SIG-M5 (cell line): ENCODE measurements at places on chromosomes 16 and 17.

DNA sequence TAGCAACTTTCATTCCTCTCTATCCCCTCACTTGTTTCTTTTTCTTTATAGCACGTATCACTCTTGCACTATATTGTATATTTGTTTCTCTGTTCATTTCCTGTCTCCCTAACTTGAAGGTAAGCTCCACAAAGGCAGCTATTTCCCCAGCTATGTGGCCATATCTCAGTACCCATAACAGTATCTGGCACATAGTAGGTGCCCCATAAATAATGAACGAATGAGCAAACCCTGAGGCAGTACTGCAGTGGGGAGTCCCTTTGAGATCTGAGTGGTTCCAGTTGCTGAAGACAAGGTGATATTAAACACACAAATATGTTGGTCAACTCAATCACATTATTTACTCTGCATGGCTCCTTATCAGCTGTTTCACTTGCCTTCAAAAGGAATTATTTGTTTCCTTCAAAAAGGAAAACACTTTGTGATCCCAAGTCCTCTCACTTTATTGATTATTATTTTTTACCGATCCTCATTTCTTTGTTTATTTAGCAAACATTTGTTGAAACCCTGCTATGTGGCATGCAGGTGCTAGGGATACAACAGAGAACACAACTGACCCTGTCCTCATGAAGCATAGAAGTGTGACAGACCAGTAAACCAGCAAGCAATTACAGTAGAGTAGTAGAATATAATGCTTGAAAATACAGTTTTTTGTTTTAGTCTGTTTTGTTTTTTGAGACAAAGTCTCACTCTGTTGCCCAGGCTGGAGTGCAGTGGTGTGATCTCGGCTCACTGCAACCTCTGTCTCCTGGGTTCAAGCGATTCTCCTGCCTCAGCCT, 5.7 kb upstream of the ADAP2 start:
- DNase-seq: no peak

GRCh38 chr16:2159175-2159838, 3.7 kb downstream of the TRAF7 start:
- no peak for DNase-seq

DNA sequence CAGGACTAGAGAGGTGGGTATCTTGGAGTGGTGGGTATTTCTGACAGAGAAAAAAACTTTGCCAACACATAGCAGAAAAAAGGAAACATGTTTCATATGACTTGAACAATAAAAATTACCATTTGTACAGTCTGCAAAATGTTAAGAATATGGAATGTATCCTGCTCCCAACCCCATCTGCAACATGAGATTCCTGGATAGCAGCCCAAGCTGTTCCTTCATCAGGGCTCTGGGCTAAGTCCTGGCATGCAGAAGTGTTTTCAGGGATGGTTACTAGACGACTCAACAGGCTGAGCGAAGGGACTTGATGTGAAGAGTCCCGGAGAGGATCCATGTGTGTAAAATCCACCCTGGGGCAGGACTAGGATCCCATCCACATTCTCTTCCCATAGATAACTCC, 121.0 kb upstream of the IRX3 start:
- no peak for DNase-seq

DNA sequence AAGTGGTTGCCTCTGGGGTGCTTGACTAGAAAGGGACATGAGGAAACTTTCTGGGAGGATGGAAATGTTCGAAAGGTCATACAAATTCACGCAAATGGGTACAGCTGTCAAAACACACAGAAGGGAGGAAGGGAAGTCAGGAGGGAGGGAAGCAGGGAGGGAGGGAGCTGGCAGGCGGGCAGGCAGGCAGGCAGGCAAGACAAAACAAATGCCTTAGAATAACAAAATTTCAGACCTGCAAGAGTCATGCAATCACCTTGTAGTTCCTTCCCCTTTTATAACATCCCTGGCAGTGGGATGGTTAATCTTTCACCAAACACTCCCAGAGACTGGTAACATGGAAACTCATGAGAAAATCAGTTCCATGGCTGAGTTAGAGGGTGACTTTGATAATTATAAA, 189.2 kb downstream of the STX8 start:
- no peak for DNase-seq

GRCh38 chr17:59814276-59814675, 78.5 kb downstream of the TUBD1 start:
- no peak for DNase-seq

GRCh38 chr16:73010150-73010676, 37.7 kb downstream of the ZFHX3 start:
- no peak for DNase-seq

DNA sequence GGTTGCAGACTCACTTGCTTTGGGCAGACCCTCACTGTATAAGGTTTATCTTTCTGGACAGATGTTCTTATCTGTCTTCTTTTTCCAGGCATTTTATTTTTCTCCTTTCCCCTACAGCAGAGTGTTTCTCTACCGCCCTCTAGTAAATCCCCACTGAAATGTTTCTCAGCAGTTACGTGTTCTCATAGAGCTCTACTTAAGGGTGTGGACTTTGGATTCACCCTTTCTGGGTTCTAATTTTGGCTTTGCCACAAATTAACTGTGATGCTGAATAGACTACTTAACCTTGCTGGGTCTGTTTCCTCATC, 2.0 kb downstream of the ADAT1 start:
- no peak for DNase-seq

DNA sequence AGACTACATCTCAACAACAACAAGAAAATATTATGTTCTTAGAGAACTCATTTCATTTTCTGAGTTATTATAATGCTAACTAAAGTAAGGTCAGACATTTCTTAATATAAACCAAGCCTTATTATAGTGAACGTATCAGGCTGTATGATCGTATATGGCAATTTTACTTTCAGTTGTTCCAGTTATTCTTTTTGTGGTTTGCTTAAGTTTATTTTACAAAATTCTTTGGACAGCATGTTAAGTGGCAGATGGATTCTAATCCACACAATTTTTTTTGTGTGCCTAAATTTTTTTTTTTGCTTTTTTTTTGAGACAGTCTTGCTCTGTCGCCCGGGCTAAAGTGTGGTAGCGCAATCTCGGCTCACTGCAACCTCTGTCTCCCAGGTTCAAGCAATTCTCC, 59.0 kb downstream of the VMP1 start:
- no peak for DNase-seq

DNA sequence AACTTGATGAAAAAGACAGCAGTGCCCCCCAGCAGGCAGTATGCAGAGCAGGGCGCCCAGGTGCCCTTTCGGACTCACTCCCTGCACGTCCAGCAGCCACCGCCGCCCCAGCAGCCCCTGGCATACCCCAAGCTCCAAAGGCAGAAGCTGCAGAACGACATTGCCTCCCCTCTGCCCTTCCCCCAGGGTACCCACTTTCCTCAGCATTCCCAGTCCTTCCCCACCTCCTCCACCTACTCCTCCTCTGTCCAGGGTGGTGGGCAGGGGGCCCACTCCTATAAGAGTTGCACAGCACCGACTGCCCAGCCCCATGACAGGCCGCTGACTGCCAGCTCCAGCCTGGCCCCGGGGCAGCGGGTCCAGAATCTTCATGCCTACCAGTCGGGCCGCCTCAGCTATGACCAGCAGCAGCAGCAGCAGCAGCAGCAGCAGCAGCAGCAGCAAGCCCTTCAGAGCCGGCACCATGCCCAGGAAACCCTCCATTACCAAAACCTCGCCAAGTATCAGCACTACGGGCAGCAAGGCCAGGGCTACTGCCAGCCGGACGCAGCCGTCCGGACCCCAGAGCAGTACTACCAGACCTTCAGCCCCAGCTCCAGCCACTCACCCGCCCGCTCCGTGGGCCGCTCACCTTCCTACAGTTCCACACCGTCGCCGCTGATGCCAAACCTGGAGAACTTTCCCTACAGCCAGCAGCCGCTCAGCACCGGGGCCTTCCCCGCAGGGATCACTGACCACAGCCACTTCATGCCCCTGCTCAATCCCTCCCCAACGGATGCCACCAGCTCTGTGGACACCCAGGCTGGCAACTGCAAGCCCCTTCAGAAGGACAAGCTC, 43.2 kb downstream of the SREBF1 start:
- DNase-seq: no peak

DNA sequence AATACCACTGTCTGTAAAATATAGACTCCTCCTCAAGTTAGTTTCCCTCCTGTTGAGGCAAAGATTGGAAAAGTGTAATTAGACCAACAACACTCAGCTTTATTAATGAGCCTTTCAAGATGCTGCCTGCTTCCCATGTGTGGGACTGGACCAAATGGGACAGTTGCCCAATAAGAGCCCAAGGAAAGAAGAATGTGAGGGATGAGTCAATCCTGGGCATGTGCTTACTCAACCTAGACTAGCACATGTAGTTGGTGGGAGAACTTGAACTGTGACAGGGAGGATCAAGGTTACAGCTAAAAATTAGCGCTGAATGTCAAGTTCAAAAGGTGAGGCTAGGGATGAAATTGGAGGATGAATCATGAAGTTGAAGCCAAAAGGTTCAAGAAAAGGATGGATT, 435.5 kb downstream of the CA10 start:
- no peak for DNase-seq
